ENCODE measurements at places on chromosomes 7 and 10. TPM values are rescaled to one million over a fixed set of nuclear protein-coding genes. Genes with fewer than 3 reads are reported as not detected.

GJD4 gene
- total RNA-seq, result not detected

- DNase-seq, result no peak
These were observed 12.8 kb upstream of the PITRM1 start for GRCh38 chr10:3185386-3185785.

ZDHHC4 gene
- 34.1 TPM for total RNA-seq

DNA sequence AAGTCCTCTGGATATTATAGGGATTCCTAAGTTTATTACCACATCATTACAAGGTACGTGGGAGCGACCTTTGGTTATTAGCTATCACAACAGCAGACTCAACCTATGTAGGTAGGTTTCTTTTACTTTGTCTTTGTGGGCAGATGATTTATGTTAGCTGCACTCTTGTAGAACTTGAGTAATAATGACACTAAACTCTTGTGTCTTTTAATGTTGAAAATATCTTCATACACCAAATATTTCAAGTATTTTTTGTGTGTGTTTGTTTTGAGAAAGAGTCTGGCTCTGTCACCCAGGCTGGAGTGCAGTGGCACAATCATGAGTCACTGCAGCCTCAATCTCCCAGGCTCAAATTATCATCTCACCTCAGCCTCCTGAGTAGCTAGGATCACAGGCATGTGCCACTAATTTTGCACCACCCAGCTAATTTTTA is 19.2 kb upstream of the SUPV3L1 start:
- DNase-seq, result peak; percentile 14

GRCh38 chr10:7794251-7795026 is 6.5 kb downstream of the ATP5F1C start:
- no peak for DNase-seq

DNA sequence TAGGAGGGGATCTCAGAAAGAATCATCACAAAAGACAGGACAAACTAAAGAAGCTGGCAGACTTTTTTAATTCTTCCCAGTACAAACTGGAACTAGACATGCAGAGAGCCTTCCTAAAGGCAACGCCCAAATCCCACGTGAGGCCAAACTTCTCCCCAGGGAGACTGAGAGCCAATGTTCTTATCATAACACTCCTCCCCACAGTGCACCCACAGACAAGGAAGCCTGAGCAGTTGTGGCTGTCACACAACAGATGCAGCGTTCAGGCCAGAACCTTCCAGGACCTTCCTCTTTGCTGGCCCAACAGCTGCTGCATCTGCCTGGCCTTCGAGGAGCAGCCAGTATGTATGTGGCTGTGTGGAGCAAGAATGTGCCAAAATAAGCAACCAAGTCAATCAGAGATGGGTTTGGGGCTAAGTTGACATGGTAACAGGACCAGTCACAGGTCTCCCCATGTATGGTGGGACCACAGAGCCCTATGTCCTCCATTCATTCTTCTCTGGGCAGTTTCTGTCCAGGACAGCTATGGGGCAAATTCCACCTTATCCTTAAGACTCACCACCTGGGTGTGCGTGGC is 34.9 kb downstream of the SRPK2 start:
- no peak for DNase-seq

- DNase-seq, result peak; percentile 21
These were observed 39.2 kb upstream of the HPS1 start for GRCh38 chr10:98485959-98486358.

DNA sequence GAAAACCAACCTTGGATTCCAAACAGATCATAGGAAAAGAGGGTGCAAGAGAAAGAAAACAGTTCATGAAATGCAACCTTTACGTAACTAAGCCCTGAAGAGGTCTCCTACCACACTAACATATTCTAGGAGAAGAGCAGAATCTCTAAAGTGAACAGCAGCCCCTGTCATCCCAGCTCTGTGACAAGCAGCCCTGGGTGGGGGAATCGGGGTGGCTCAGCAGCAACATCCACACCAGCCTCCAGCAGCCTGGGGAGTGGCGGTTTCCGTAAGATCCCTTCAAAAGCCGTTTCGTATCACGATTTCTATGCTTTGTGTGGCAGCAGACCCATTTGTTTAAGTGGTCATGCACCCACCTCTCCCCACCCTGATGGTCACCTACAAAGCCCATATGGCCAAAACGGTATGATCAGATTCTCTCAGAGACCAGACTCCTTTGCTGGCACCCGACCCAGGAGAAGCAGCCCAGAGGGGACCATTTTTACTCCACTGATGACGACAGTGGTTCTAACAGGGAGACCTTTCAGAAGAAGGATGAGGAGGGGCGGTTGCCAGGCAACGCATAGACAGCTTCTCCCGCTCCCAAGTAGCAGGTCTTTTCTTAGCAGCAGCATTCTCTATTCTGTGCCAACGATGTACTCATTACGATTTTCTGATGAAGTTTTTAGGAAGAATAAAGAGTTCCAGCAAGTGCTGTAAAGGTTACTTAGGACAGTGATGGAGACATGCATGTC is 300.6 kb downstream of the DNAJB6 start:
- DNase-seq, result no peak

DNA sequence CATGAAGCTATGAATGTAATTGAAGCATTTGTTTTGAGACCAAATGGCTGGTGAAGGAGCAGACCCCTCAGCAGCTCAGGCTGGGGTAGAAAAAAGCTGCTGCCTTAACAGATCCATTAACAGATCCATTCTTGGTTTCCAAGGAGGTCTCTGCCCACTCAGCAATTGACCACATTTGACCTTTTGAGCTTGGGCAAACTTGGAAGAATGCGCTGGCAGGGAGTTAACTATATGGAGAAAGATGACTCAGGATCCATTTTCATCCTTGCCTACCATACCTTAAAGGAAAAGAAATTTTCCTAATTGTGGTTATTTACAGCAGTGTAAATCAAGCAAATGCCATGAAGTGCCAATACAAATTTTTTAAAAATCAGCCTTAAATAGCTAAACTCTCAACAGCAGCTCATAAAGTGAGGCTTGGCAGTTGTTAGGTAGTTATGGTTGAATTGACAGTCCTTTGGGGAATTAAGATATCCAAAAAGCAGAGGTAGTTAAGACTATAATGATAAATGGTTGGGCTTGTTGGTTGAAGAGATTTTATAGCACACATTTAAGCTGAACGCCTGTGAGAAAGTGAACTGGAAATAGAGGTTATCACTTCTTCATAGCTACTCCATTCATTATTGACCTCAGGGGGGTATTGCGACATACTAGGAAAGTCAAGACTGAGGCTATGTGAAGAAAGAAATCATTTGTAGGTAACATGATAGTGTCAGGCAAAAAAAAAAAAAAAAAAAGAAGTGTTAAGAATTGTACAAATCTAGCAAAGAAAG is 83.9 kb downstream of the MKX start:
- peak; percentile 4 for DNase-seq

- DNase-seq, result no peak
These were observed at the start of gene ZNF804B for GRCh38 chr7:88759230-88760135. TSS of gene ZNF804B (plus strand) at chr7:88759700. CDS start at chr7:88759977, 277 bp downstream.

GRCh38 chr10:100340948-100341847 is 5.8 kb upstream of the SCD start:
- DNase-seq, result no peak

GRCh38 chr10:71372882-71373495 is 23.7 kb upstream of the CDH23 start:
- no peak for DNase-seq

DNA sequence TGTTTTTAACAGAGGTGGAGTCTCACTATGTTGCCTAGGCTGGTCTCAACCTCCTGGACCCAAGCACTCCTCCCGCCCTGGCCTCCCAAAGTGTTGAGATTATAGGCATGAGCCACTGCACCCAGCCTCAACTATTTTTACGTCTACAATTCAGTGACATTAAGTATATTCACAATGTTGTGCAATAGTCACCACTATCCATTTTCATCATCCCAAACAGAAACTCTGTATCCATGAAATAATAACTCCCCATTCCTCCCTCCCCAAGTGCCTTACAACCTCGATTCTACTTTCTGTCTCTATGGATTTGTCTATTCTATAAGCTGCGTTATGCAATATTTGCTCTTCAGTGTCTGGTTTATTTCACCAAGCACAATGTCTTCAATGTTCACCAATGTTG is 20.3 kb upstream of the ZNRF2 start:
- no peak for DNase-seq

GRCh38 chr7:51451751-51452476 is 135.3 kb upstream of the COBL start:
- no peak for DNase-seq

DNA sequence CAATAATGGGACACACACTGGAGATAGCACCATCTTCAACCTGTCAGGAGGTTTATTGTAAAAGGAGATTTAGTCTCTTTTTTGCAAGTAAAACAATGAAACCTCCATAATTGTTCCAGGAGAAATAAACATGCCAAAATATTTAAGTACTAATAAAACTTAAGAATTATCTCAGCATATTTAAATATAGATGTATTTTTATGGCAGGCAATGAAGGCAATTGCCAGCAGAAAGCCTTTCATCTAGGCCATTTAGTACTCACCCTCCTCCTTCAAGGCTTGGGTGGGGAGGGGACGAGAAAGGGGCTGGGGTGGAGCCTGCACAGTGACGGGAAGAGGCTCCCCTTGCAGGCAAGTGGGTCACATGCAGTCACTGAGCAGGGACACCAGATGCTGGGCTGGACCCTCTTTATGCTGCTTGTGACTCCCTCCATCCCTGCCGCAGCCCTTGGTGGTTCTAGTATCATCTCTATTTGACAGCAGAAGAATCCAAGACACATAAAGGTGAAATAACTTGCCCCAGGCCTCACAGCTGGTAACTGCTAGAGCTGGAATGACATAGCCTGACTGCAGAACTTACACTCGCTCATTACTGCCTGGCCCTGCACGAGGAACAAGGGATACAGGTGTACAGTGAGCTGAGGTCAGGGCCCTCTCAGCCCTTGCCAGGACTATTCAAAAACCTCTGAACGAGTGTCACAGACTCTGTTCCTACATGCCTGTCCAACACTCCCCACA is 449.5 kb upstream of the ZMIZ1 start:
- no peak for DNase-seq

- peak; percentile 56 for DNase-seq
These were observed 16.3 kb downstream of the AKR1D1 start for GRCh38 chr7:138092486-138093028.

SPOCK2 gene
- 0.86 TPM for total RNA-seq

SPDYE6 gene
- not detected for total RNA-seq

DNA sequence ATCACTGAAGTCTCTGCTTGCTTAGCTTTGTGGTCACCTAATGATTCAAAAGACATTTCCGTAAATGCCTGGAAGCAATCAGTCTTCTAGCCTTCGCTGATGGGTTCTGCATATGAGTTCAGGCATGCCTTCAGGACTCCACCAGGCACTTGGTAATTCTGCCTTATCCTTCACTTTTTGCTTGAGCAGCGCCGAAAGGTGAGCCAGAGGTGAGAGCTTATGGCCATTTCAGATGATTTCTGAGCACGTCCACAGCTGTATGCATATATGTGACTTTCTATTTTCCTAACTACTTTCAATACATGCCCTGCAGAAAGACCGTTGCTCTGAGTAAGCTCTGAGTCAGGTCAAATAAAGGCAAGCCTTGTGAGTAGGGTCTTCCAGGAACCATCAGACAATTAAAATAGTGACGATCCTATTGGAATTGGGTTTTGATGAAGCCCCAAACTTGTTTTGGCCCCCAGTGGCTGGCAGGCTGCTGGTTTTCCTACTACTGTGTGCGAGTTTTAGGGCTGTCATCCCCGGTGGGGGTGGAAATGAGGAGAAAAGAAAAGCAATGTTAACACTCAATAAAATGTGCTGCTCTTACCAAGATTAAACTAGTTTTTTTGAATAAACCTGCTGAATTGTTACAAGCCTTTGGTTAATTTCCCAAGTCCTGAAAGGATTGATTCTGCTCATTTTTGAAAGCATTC is 154.4 kb upstream of the AKR1E2 start:
- peak; percentile 98 for DNase-seq

GRCh38 chr7:143490717-143491306 is 13.1 kb downstream of the TAS2R41 start:
- no peak for DNase-seq

- peak; percentile 51 for DNase-seq
These were observed 92.0 kb downstream of the TMEM106B start for GRCh38 chr7:12303062-12303461.

- no peak for DNase-seq
These were observed 98.9 kb downstream of the LHPP start for GRCh38 chr10:124560377-124561105.

DNA sequence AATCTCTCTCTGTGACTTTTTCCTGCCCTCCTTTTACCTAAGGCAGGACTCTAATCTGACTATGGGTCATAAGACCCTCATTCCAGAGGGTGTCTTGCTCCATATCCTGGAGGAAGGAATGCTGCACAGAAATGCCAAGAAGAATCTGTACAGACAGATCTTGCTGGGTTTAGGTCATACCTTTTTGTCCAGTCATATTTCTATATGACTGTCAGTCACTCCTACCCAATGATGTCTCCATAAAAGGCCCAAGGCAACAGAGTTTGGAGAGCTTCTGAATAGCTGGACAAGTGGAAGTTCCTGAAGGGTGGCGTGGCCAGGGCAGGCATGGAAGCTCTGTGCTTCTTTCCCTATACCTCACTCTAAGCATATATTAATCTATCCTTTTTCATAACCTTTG is 47.5 kb downstream of the FEZF1 start:
- peak; percentile 4 for DNase-seq

GRCh38 chr10:71978476-71978875 is 14.3 kb downstream of the CHST3 start:
- DNase-seq, result no peak

- DNase-seq, result no peak
These were observed 28.9 kb upstream of the NPY start for GRCh38 chr7:24255139-24255538.

VAX1 gene
- total RNA-seq, result not detected

GRCh38 chr10:12777840-12778585 is 223.5 kb downstream of the CCDC3 start:
- no peak for DNase-seq

DNA sequence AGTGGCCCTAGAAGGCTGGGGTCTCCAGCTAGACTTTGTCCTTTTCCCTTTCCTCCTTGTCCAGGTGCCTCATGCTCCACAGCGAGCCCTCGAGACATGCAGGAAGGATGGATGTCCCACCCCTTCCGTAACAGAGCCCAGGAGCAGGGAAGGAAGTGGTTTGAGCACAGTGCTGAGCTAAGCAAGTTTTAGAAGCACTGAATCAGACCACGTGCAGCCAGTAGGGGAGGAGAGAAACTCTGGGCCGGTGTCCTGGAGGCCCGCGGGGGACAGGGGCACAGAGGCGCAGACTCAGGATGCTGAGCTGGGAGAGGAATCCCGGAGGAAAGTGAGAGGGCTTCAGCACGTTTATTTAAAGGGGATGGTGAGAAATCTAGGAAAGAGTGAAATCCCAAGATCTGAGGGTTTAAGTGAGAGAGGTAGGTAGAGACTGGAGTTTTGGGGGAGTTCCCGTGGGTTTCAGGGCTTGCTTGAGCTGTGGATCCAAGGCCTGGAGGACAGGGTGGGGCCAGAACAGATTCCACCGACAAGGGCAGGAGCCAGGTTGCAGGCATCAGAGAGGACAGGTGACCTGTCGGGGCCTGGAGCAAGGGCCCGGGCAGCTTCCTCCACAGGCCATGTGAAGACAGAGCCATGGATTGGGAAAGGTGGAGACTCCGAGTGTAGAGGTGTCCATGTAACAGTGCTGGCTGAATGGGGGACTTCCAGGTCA is 4.4 kb upstream of the IRF5 start:
- DNase-seq, result no peak

NKX1-2 gene
- total RNA-seq, result 4.4 TPM
